ENCODE measurements at places on chromosomes 7 and 10.

- no peak for DNase-seq
These were observed 41.4 kb downstream of the CSTF2T start for GRCh38 chr10:51658000-51658399.

- no peak for DNase-seq
These were observed 102.0 kb upstream of the STEAP1B start for GRCh38 chr7:22601812-22602565.

- DNase-seq: no peak
These were observed 291.4 kb downstream of the CCDC3 start for GRCh38 chr10:12710157-12710556.

- DNase-seq: no peak
These were observed 7.2 kb upstream of the SRI start for GRCh38 chr7:88226886-88227516.

DNA sequence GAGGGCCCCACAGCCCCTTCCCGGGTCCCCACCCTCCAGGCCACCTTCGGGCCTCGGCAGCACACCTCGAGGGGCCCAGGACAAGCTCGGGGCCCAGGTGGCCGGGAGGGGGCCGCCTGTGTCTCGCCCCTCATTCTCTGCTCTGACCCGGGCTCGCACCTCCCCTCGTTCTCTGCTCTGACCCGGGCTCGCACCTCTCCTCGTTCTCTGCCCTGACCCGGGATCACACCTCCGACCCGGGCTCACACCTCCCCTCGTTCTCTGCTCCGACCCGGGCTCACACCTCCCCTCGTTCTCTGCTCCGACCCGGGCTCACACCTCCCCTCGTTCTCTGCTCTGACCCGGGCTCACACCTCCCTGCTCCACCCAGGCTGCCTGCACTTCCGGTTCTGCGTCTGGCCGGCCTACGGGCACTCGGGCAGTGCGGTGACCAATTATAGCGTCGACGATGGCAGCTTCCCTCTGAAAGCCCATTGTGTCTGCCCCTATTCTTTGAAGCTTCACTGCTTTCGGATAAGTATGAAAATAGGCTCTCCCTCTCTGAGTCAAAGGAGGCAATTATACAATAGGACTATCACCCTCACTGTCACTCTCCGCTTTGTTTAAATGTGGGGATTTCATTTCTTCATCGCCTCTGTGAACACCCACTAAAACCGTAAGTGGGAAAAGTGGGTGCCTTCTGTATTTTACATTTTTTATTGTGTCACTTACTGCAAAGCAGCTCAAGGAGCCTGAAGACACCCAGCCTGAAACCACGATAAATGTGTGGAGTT, 457.4 kb downstream of the DNAJB6 start:
- DNase-seq: no peak

GRCh38 chr7:101978683-101979082, 161.3 kb downstream of the CUX1 start:
- no peak for DNase-seq

- peak; percentile 21 for DNase-seq
These were observed 92.3 kb upstream of the TMEM168 start for GRCh38 chr7:112882511-112882910.

GRCh38 chr7:23593706-23594105, 3.5 kb upstream of the CCDC126 start:
- peak; percentile 41 for DNase-seq

DNA sequence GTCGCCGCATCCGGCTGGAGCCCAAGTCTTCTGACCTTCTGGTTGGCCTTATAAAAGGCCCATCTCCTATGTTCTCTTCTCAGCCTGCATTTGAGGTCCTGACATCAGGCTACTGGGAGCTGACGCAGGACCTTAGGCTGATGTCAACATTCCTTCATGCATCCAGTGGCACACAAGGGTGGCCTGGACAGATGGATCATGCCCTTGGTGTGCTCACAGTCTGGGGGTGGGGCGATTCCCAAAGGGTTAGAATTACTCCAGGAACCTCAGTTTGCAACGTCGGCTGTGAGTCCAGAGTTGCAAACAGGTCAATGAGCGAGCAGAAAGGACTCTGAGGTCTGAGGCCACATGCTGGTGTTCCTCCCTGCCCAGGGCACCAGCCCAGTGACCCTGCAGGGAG, 8.2 kb upstream of the CLIP2 start:
- DNase-seq: no peak

GRCh38 chr10:89332123-89332633, 4.4 kb downstream of the IFIT3 start:
- DNase-seq: peak; percentile 85

- no peak for DNase-seq
These were observed 3.9 kb downstream of the FBXW4 start for GRCh38 chr10:101691081-101691480.

GRCh38 chr7:153408360-153409335, 643.5 kb upstream of the DPP6 start:
- DNase-seq: no peak

GRCh38 chr10:118694848-118695247, 59.9 kb downstream of the CACUL1 start:
- no peak for DNase-seq

DNA sequence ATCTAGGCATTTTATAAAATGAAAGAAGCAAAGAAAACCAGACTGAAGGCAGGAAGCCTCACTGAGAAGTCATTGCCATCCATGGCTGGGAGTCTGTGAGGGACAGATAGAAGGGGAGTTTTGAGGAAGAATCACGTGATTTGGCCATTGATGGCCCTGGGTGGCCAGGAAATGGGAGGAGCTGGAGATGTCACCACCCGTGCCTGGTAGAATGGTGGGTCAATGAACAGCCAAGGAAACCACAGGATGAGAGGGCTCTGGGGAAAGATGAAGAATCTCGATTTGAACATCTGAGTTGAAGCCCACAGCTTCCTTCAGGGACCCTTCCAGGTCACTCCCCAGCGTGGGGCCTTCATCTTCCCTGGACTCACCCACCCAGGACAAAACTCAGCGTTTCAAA, 103.3 kb upstream of the CHST15 start:
- DNase-seq: no peak

- peak; percentile 57 for DNase-seq
These were observed 828.8 kb upstream of the MBL2 start for GRCh38 chr10:53601260-53601875.

DNA sequence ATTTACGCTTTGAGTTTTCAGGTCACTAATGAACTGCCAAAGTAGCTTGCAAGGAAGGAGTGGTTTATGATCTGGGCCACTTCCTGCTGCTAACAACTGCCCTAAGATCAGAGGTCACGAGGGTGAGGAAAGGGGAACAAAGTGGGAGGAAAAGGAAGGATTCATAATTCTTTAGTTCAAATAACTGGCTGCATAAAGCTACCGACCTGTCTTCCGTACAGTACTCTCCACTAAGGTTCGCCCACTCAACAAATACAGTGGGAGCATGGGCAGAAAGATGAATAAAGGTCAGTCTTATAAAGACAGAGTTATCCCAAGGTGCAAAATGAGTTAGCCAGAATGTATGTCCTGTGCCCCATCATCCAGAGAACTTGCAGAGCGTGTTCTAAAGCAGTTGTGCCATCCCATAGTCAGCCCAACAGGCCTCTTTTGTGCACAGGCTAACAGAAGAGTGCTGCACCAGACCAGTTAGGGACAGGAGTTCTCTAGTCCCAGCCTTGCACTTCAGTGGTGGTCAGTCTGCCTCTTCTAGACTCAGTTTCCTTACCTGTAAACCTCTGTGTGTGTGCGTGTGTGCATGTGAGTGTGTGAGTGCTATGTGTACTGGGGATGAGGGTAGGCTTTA, 65.9 kb downstream of the CREB3L2 start:
- DNase-seq: no peak
